Endodermal cell (in vitro differentiated cells): ENCODE measurements at places on chromosomes 6 and 20.

GRCh38 chr20:3710703-3711483 is 1.5 kb downstream of the SIGLEC1 start:
- peak; percentile 96 for DNase-seq

DNA sequence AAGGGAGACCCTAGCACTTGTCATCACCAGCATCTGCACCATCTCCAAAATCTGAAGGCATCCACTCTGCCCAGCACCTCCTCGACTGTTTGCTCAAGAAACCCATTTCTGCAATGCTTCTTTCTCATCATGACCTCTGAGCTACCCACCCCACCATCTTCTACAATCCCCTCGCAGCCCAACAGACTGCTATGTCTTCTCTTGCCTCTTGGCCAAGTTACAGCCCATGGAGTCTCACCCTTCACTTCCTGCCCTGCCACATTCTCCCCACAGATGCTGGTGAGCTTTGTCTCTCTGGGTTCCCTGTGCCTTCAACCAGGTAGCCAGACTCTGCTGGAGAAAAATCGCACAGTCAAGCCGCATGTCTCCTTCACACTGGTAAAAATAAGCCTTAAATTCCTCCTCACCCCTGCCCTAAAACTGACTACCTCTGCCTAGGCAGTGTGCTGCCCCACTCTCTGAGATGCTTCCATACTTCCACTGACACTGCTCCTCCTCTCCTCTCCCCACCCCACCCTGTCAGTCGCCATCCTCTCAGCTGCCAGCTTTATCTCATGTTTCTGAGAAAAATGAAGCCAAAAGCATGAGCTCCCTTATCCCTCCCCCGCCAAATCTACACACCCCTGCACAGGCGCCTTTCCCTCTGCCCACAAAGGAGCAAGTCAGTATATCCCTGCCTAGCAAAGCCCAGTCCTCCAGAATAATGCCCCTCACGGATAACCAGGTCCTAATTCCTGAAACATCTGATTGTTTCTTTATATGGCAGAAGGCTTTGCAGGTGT is 2.3 kb upstream of the TXNDC5 start:
- peak; percentile 25 for DNase-seq

DNA sequence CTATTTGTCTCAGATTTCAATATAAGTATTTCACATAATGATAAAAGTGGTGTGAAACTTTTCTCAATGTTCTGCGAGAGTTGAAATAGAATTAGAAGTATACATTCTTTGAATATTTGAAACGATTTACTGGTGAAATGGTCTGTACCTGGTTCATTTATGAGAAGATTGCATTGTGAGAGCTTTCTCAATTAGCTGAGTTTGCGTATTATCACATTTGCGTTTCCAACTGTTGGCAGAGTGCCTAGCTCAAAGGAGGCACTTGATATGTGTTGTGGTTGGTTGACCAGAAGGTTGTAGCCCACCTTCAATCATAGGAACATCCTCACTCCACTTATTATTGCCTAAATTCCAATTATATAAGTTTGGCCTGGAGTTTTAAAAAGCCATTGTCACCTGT is 58.8 kb upstream of the EXOC2 start:
- DNase-seq, result no peak

- DNase-seq, result peak; percentile 92
These were observed 2.2 kb upstream of the TUBB2B start for GRCh38 chr6:3229566-3230178.

DNA sequence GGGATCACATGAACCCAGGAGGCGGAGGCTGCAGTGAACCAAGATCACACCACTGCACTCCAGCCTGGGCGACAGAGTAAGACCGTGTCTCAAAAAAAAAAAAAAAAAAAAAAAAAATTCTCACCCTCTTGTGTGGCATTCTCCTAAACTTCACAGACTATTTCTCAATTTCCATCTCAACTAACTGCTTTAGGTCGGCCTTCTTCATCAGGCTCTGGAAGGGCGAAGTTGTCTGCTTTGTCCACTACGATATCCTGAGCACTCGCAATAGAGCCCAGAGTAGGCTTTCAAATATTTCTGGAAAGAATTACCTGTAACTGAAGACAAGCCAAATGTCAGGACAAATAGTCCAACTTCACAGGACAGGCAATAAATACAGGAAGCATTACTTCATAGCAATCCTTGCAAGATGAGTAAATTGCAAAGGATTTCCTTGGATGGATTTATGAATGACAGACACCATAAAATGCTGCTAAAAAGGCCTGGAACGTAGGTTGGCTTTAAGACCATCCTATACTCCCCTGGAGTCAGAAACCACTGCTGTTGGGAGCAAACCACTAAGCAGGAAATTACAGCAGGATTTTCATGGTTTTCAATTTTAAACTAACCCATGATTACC is 116.3 kb upstream of the SLC2A12 start:
- no peak for DNase-seq

DNA sequence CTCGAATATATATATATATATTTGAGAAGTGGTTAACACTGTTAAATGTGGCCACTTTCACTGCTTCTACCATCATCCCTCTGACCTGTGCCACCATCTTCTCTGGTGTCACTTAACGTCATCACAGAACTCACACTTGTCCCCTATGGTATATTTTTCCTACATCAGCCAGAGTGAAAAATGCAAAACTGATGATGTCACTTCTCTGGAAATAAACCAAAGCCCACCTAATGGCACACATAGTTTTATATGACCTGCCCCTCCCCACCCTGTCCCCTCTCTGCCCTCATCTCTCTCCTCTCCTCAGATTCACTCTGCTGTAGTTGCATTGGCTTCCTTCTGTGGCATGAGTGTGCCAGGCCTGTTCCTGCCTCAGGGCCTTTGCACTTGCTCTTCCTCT is 63.9 kb upstream of the IFNGR1 start:
- DNase-seq, result no peak
